ENCODE measurements at places on chromosomes 7 and 10.

GRCh38 chr10:90319188-90319914 lies 538.5 kb downstream of the HTR7 start:
- peak; percentile 65 for DNase-seq

- no peak for DNase-seq
Measured at GRCh38 chr7:1567049-1567771, 2.6 kb downstream of the PSMG3 start.

DNA sequence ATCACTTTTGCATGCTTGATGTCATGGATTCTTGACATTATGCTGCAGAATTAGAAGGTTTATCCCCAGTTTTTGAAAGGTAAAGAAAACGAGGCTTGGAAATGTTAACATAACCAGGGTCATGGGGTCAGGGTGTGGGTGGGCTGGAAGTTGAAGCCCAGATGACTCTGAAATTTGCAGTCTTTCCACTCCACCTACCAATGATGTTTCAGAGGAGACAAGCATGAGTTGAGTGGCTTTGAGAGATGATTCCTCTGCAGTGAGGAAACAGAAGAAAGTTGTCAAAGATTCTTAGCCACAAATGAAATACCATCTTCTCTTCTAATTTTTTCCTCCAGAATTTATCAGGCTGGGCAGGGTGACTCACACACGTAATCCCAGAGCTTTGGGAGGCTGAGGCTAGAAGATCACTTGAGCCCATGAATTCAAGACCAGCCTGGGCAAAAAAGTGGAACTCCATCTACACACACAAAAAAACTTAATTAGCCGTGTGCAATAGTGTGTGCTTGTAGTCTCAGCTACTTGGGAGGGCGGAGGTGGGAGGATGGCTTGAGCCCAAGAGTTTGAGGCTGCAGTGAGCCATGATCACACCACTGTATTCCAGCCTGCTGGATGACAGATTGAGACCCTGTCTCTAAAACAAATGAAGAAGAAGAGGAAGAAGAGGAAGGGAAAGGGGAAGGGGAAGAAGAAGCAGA lies 239.1 kb upstream of the AUTS2 start:
- DNase-seq, result no peak

DNA sequence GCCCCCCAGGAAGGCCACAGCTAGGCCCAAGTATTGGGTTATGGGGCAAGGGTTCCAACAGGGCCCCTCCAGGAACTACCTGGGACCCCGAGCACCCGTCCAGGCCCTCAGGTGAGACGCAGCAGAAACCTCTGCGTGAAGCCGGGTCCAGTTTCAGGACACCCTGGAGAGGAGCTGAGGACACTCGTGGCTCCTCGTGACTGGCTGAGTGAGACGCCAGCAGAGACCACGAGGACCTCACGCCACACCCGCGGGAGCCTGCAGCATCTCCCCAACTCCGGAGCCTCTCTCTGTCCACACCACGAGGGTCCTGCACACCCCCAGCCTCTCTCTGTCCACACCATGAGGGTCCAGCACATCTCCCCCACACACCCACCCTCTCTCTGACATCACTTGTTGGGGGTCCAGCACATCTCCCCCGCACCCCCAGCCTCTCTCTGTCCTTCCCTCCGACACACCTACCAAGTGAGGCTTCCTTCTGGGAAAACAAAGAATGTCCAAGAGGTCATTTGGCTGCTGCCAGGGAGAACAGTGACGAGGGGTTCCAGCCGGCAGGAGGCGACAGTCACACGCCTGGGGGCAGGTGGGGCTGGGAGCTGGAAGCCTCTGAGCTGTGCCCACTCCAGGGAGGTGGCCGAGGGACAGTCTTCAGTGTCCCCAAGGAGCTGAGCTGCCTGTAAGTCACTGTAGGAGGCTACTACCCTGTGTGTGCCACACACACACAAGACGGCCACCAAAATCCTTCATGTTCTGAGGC lies 46.1 kb upstream of the PPP2R2D start:
- no peak for DNase-seq
